ENCODE measurements at places on chromosomes 6 and 20.

DNA sequence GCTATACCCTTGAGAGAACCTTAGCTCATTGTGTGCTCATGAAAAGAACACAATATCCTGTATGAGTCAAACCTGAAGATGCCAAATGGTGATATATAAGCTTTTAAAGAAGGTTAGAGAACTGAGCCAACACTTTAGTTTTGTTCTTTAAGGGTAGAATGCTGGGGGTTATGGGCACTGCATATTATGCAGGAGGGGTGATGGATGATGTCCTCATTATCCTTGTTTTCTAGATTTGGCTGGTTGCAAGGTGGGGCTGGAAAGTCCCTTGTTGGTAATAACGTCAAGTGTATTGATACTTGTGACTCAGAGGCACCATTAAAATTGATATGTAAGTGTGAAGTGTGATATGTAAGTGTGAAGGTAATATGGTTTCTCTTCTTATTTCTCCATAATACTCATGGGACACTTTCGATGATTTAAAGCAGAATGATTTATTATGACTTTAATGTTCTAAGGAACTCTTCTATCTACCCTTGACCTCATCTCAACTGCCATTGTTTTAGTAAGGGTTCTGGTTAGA, 113.7 kb upstream of the DTNBP1 start:
- no peak for DNase-seq

DNA sequence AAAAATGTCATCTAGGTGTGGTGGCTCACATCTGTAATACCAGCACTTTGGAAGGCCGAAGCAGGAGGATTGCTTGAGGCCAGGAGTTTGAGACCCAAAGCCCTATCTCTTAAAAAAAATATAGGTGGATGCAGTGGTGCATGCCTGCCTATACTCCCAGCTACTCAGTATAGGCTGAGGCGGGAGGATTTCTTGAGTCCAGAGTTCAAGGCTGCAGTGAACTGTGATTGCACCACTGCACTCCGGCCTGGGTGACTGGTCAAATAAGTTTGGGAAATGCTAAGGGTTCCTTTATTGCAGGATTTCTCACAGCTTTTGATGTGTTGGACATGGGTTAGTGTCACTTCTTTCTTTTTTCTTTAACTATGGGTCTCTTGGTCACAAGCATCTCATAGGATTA, 261.3 kb downstream of the PLCB1 start:
- DNase-seq: no peak

GRCh38 chr6:17352302-17352701, 41.1 kb upstream of the CAP2 start:
- peak; percentile 45 for DNase-seq

GRCh38 chr6:78781001-78781400, 86.3 kb upstream of the IRAK1BP1 start:
- DNase-seq: peak; percentile 27

- peak; percentile 43 for DNase-seq
These were observed 38.2 kb downstream of the CAP2 start for GRCh38 chr6:17431581-17431980.

DNA sequence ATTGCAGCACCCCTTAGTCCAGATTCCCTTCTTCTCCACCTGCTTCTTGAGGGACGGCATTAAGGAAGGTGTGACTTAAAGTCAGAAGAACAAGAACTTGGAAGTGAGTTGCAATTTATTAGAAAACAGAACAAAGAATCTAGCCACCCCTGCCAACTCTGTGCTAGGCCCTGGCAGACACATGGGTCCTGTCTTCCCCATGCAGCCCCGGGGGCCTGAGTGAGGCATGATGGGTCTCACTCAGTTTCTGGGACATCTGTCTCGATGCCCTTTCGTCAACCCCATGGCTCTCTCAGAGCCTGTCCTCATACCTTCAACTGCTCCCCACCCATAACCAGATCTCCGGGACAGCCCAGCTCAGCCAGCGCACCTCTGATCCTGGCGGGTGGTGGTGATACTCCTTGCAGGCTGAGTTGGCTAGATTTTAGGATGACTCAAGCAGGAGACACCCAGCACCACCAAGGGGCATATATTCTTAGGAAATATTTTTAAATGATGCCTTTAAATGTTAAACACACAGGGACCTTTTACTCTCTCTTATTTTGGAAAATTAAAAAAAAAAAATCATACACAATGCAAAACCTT, 143.2 kb upstream of the RNF24 start:
- DNase-seq: no peak

DNA sequence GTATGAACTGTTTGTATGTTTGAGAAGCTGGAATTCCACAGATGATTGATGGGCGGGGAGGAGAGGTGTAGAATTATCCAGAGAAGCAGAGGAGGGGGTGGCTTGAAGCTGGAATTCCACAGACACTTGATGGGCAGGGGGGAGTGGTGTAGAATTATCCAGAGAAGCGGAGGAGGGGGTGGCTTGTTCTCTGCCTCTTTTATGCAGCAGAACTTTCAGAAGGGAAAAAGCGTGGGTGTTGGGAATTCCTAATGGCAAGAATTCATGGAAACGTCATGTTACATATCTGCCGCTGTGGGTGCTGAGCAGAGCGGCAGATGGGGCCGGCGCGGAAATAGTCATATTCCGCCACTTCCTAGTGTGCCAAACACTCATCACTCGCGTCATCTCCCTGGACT, 167.9 kb upstream of the KCNG1 start:
- no peak for DNase-seq

- no peak for DNase-seq
These were observed 19.8 kb downstream of the SDC4 start for GRCh38 chr20:45328451-45328850.

GRCh38 chr6:75480425-75480824, 13.2 kb downstream of the FILIP1 start:
- DNase-seq: no peak

DNA sequence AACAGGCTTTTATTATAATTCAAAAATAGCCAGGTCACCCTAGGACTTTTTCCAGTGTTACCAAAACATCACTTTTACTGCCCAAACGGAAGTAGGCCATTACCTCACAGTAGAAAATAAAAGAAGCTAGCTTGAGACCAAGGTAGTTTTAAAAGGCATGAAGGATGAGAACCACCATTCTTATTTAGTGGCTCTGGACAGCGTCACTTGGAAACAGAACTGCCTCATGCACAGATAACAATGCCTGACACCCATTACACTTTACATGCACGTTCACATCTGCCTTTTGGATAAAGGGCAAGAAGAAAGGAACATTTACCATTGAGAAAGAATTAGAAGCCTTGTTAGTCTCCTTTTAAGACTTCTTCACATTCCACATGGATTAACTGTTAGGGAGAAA, 1.9 kb upstream of the PAQR8 start:
- no peak for DNase-seq

DNA sequence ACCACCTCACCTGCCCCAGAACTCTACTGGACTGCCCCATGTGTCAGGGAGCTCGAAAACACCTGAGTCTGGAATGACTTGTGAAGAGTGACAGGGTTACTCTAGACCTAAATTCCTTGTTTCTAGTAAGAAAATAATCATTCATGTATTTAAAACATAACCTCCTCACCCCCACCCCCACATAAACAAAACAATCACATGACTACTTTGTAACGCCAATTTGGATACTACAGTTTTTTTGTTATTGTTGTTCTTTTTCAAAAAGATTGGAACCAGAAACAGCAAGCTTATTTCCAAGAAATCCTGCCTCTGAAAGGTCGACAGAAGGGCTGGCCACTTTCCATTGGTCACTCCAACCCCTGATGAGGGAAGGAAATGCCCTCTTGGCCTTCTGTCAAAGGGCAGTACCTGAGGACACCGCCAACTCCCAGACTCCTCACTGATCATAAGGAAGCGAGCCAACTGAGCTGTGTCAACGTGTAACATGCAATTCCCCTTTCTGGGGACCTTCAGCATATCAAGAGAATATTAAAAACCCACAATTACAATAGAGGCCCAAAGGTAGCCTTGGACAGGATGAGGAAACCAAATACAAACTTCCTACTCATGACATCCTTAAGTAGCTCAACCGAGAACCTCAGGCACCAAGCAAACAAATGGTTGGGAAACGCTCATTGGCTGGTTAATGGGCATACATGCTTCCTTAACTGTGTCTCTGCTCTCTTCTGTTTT, 2.6 kb downstream of the MCUR1 start:
- DNase-seq: no peak

- DNase-seq: no peak
These were observed 13.0 kb downstream of the TXNDC5 start for GRCh38 chr6:7897461-7898192.

GRCh38 chr6:40039042-40039441, 104.8 kb upstream of the MOCS1 start:
- no peak for DNase-seq

Data from A172 (cell line).